ENCODE measurements at places on chromosomes 6 and 20. TPM values are rescaled to one million over a fixed set of nuclear protein-coding genes. Genes with fewer than 3 reads are reported as not detected.

Gene SLC26A8
- not detected for total RNA-seq

Gene STXBP5
- 25.0 TPM for total RNA-seq

Gene CLDN20
- total RNA-seq, result not detected

- no peak for DNase-seq
Measured at GRCh38 chr6:129242546-129242945, 359.6 kb downstream of the LAMA2 start.

GRCh38 chr6:15344831-15345230 is 99.0 kb downstream of the JARID2 start:
- DNase-seq, result no peak

- DNase-seq, result no peak
Measured at GRCh38 chr6:170464524-170464979, 88.6 kb downstream of the PSMB1 start.

Measured in endothelial cell of umbilical vein (primary cell).